ENCODE measurements at places on chromosomes 7 and 10.

DNA sequence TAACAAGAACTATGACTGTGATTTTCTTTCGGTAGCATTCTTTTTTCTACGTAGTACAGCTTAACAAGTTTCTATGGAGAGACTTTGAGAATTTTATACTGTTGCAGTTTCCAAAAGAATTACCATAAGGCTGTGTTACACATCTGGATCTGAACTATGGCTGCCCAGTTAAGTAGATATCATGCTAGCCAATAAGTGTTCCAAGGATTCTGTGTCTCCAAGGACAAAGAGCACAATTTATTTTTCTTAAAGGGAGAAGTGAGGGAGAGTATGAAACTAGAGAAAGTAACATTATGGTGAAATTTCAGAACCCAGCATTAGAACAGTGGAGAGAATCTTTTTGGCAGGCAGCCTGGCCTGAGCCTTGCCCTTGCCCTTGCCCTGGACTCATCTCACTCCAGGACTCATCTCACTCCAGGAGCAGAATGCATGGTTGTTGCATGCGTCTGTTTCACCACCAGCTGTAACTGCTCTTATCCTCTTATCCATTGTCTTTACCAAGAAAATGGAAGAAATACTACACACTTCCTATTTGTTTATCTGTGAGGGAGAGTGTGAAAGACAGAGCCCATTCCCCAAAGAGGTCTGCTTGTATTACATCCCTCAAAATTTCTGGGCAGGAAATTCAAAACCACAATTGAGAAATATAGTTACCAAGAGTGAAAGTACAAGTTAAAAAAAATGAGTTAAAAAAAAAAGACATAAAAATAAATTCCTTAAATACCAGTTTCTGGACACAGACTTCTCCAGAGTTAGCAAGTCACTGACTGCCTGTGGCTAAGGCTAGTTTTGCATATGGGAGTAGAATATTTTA, 1067.5 kb downstream of the NRG3 start:
- DNase-seq = no peak

DNA sequence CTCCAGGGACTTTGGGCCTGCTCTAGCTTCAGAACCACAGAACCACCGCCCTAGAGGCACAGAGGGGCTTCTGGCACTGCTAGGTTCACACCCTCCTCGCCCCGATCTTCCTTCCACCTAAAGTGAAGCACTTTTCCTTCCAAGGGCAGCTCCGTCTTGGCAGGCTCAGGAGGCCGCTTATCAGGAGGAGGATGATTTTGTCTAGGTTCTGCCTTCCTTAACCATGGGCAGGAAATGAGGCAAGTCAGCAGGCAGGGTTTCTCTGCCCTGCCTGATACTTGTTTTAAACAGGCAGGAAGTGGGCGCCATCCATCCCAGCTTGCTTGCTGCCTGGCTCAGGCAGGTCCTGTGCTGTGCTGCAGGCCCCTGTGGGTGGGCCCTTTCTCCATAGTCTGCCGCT, 8.3 kb upstream of the ATP6V0E2 start:
- DNase-seq = peak; percentile 49

DNA sequence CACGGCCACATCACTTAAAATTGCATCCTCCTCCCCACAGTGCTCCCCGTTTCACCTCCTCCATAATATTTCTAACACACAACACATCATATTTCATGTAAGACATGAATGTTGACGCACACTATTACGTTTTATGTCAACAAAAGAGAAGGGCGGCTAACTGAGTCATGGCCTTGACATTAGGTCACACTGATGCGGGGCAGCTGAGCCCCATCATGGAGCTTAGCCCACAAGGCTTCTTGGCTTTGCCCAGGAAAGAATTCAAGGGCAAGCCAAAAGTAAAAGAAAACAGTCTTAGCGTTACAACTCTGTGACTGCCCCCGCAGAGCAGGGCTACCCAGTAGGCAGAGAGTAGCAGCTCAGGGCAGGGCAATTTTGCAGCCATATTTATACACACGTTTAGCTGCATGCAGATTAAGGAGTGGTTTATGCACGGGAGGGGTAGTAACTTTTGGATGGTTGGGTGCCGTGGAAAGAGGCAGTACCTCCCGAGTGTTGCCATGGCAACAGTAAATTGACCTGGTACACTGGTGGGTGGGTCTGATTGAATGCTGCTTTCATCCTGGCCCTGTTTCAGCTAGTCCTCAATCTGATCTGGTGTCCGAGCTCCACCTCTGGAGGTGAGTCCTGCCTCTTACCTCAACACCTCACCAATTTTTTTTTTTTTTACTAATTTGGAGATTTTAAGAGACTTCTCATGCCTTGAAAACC, 156.2 kb upstream of the FRMD4A start:
- no peak for DNase-seq

GRCh38 chr7:157529768-157530560, 193.2 kb downstream of the DNAJB6 start:
- no peak for DNase-seq

- DNase-seq = no peak
Observed at GRCh38 chr10:89916468-89917215, 215.3 kb downstream of the KIF20B start.

GRCh38 chr10:88418871-88419270, 164.2 kb downstream of the RNLS start:
- no peak for DNase-seq

DNA sequence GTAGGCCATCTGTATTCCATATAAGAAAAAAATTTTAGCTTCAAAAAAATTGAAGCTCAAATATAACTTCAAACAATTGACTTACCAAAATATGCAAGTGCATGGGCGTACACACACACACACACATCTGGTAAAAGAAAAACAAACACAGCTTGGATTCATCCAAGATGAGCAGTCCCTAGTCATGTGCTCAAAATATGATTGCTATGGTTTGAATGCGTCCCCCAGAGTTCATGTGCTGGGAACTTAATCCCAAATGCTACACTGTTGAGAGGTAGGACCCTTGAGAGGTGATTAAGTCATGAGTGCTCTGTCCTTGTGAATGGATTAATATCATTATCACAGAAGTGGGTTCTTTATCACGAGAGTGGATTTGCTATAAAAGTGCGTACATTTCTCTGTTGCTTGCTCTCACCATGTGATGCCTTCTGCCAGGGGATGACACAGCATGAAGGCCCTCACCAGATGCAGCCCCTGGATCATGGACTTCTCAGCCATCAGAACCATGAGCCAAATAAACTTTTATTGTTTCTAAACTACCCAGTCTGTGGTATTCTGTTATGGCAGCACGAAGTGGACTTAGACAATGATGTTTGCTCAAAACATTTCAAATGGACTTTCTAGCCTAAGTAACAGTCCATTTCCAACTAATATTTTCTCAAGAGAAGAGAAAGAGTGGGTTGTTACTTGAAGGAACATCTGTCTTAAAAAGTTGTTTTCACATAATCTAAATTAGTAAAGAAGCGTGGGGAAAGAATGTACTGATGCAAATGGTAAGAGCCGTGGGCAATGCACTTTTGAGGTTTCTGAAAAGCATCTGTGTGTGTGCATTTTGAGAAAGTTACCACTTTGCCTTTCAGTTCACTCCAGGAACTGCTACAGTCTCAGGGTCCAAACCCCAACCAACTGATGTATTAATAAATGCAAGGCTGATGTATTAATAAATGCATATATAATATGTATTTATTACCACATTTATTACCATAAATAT, 15.1 kb upstream of the SVIL start:
- no peak for DNase-seq

- no peak for DNase-seq
Observed at GRCh38 chr7:115672024-115672423, 358.5 kb downstream of the TFEC start.

GRCh38 chr10:124565565-124566221, 104.1 kb downstream of the LHPP start:
- DNase-seq = no peak

DNA sequence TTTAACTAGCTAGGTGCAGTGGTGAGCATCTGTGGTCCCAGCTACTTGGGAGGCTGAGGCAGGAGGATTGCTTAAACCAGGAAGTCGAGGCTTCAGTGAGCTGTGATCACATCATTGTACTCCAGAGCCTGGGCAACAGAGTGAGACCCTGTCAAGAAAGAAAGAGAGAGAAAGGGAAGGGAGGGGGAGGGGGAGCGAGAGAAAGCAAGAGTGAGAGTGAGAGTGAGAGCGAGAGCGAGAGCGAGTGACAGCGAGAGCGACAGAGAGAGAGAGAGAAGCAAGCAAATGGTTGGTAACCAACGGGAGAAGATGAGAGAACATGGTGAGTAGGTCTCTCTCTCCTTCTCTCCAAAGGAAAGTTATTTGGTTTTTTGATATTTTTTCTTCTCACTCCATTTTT, 69.8 kb upstream of the DGKI start:
- DNase-seq = no peak

DNA sequence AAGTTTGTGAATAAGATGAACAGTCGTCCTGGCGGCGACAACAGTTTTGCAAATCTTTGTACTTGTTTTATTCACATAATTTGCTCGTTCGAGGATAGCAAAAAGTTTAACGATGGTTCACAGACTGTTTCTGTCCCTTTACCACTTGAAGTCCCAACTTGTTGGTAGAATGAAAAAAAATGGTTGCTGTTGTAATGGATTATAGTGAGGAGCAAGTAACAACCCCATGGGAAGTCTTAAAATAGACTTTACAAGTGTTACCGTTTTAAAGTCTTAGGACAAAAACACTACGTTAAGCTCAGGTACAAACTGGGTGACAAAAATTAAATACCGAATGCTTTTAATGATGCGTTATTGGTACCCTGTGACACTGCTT, 589 bp downstream of the LSM8 start:
- DNase-seq = peak; percentile 17

DNA sequence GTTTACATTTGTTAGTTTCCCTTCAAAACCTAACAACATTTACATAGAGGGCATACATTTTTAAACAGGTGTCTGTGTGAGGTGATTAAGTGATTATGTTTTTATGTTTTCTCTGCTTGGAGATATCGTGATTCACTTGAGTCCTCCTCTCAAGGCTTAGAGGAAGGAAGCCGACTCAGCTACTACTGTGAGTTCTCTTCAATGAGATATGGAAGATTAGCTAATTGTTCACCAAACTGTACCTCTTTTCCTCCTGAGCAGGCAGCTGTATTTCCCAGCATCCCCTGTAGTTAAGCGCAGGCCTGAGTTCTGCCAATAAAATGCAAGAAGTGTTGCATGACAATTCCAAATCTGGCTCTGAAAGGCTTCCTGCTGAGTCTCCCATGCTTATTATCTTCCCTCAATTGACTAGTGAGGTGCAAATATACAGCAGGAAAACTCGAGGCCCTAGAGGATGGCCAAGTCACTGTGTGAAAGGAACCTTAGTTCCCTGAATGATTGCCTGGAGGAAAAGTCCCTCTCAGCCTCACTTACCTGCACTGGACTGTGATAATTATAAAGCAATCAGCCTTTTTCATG, 528.7 kb downstream of the GRM8 start:
- no peak for DNase-seq

DNA sequence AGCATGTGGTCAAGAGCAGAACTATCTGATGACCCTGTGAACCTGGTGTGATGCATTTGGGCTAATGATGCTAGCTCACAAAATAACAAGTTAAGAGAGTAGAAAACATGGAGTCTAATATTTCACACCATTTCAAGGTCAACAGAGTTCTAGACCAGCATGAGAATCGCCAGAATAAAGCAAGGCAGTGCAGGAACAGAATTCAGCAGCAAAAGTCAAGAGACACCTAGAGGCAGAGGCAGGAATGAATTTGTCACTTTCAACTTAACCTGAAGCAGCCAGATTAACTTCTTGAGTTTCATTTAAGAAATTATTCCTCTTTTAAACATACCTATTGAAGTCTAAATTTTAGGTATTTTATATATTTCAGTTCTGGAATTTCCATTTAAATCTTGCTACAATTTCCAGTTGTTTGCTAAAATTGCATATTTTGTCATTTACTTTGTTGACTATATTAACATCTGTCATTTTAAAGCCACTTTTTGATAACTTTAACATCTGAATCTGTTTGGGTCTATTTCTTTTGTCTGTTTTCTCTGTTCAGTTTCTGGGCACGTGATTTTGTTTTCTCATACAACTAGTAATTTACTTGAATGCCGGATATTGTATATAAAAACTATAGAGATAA, 44.2 kb upstream of the PRSS58 start:
- peak; percentile 20 for DNase-seq

DNA sequence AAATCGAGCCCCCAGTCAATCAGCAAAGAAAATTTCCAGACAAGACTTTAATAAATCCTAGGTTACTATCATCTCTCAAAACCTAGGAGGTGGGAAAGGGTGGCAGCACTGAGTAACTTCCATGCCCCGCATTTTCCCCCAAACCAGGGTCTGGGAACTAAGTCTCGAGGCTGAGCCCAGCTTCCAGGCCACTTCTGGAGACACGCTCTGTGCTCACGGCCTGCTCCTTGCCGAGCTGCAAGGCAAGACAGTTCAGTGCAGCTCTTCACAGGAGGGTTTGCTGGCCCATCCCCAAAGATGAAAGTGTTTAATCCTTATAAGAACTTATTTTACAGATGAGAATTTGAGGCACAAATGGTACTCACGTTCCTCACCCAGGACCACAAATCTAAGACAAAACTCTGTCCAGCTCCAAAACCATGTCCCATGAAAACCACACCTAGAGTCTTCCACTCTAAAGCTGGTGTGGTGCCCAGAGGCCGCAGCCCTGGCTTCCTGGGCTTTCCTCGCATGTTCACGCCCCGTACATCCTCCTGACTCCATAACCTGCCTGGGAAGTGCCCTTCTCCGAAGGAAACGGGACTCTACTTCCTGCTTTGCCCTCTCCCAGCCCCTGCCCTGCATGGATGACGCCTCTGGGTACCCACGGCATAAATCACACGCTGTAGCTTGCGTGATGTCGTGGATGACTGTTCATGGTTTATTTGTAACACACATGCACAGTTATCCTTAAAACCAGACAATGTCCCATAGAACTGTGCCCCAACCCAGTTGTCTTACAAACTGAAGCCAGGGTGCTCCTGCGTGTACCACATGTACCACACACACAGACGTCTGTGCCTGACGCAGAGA, 201.2 kb downstream of the DIP2C start:
- no peak for DNase-seq

GRCh38 chr10:33032654-33033151, 74.7 kb upstream of the ITGB1 start:
- DNase-seq = peak; percentile 57

GRCh38 chr7:44277851-44278250, 47.5 kb downstream of the CAMK2B start:
- DNase-seq = no peak

- no peak for DNase-seq
Observed at GRCh38 chr10:100826031-100826651, 80.8 kb downstream of the PAX2 start.

DNA sequence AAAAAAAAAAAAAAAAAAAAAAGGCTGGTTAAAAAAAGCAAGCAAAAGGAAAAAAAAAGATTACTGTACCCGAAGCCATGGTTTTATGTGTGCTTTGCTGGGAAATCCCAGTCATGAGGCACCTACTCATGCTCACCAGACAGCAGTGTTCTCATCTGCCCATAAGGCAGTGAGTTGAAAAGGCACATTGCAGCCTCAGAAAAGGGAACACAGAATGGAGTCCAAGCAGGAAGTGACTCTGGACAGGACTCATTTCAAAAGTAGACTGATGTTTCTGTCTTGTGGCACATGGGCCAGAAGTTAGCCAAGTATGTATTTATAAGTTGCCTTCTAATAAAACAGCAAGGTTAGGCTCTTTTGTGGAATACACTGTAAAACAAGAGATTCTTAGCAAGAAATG, 40.2 kb downstream of the PDSS1 start:
- peak; percentile 12 for DNase-seq

GRCh38 chr10:60003651-60004523, 97.5 kb upstream of the CCDC6 start:
- no peak for DNase-seq

- DNase-seq = no peak
Observed at GRCh38 chr7:20402747-20403230, 72.1 kb downstream of the ITGB8 start.

Data from kidney capillary endothelial cell (primary cell).